Motor neuron (in vitro differentiated cells): ENCODE measurements at places on chromosomes 16 and 17. TPM values are rescaled to one million over a fixed set of nuclear protein-coding genes. Genes with fewer than 3 reads are reported as not detected.

Gene KRT20
- total RNA-seq, result 0.09 TPM in 1 of 2 replicates, not detected in the other

Gene PRSS8
- total RNA-seq, result 1.1 TPM in 2 replicates

Gene ADGRG3
- total RNA-seq, result 0.73 and 1.1 TPM in 2 replicates

Gene SLC38A7
- 15.8 and 15.9 TPM in 2 replicates for total RNA-seq

Gene ZNF319
- total RNA-seq, result 5.7 and 6.0 TPM in 2 replicates

Gene SCIMP
- 0.21 and 0.27 TPM in 2 replicates for total RNA-seq

Gene PSMD11
- 68.3 and 73.5 TPM in 2 replicates for total RNA-seq

Gene HLF
- 0.95 and 1.1 TPM in 2 replicates for total RNA-seq

Gene DERL2
- total RNA-seq, result 35.4 and 38.1 TPM in 2 replicates

Gene KCNH4
- 0.31 and 0.59 TPM in 2 replicates for total RNA-seq

Gene TBC1D3E
- total RNA-seq, result not detected in 2 replicates

Gene SMIM5
- 2.8 and 3.0 TPM in 2 replicates for total RNA-seq

Gene ZNF668
- 7.6 and 9.3 TPM in 2 replicates for total RNA-seq

Gene TERB1
- total RNA-seq, result 0.05 and 0.31 TPM in 2 replicates
